SK-N-SH (cell line): ENCODE measurements at places on chromosomes 16 and 17. TPM values are rescaled to one million over a fixed set of nuclear protein-coding genes. Genes with fewer than 3 reads are reported as not detected.

The CRYBA1 gene
- not detected in 2 replicates for polyA plus RNA-seq

The PPM1E gene
- polyA plus RNA-seq, result 0.08 and 0.34 TPM in 2 replicates

The ACE gene
- polyA plus RNA-seq, result 6.3 and 12.1 TPM in 2 replicates

The CASKIN1 gene
- 1.4 and 1.7 TPM in 2 replicates for polyA plus RNA-seq

The DUXB gene
- polyA plus RNA-seq, result not detected in 2 replicates

The ALDOC gene
- polyA plus RNA-seq, result 10.1 and 10.3 TPM in 2 replicates

The EPOP gene
- polyA plus RNA-seq, result 2.7 and 3.1 TPM in 2 replicates

The MC1R gene
- 11.1 and 12.7 TPM in 2 replicates for polyA plus RNA-seq

The AARS1 gene
- polyA plus RNA-seq, result 70.5 and 77.3 TPM in 2 replicates

- H3K4me1 ChIP-seq, result no peaks in the 10 kb centered on the region
- no peak for DNase-seq
- H3K36me3 ChIP-seq, result no peaks in the 10 kb centered on the region
- no peak overlapping the region for H3K27ac ChIP-seq
Measured at GRCh38 chr17:70357190-70357589, 187.9 kb downstream of the KCNJ2 start.

DNA sequence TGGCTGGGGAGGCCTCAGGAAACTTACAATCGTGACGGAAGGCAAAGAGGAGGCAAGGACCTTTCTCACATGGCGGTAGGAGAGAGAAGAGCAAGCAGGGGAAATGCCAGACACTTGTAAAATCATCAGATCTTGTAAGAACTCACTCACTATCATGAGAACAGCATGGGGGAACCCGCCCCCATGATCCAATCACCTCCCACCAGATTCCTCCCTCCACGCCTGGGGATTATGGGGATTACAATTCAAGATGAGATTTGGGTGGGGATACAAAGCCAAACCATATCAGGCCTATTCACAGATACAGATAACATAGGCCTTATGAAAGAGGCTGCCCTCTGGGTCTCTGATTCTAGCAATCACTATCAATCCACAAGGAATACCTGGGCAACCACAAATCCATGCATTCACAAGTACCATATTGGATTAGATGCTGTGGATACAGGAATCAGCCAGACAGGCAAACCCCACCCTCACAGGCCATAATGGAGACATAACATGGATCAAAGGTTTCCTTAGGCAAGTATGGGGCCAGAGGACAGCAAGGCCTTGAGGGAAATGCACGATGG lies 284.9 kb downstream of the SOX9 start:
- DNase-seq, result no peak
- no peaks in the 10 kb centered on the region for H3K27me3 ChIP-seq
- peak overlapping the region; percentile 99 for H3K27ac ChIP-seq
- no peaks in the 10 kb centered on the region for H3K36me3 ChIP-seq
- peaks cover 47% of the 10 kb centered on the region for H3K4me1 ChIP-seq
- no peak overlapping the region for H3K4me3 ChIP-seq

GRCh38 chr17:57130708-57131461 lies 45.8 kb downstream of the AKAP1 start:
- H3K27ac ChIP-seq, result peak overlapping the region; percentile 50; the same call in 1 of the 2 replicates
- DNase-seq, result peak; percentile 98
- H3K27me3 ChIP-seq, result no peaks in the 10 kb centered on the region
- peaks cover 12% of the 10 kb centered on the region; the same call in 1 of the 2 replicates for H3K4me1 ChIP-seq
- H3K36me3 ChIP-seq, result no peaks in the 10 kb centered on the region

DNA sequence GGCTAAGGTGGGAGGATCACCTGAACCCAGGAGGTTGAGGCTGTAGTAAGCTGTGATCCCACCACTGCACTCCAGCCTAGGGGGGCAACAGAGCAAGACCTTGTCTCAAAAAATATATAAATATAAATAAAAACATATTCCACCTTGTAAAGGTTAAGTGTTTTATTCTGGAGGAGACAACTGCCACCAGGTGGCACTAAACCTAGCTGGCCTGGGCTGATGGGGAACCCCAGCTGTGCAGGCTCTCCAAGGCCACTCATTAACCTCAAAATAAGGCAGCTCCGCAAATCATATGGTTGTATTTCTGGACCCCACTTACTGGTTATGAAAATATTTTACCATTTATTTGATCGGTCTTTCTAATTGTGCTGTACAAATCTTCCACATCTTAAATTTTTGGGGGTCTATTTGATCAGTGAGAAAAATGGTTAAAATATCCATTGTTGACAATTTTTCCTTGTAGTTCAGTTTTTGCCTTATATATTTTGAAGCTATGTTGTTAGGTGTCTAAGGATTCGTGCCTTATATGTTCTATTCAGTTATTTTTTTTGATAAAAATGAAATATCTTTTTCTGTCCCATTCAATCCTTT lies 8.5 kb upstream of the ICAM2 start:
- peak; percentile 83 for DNase-seq
- no peaks in the 10 kb centered on the region for H3K4me1 ChIP-seq
- no peaks in the 10 kb centered on the region for H3K36me3 ChIP-seq
- no peak overlapping the region for H3K4me3 ChIP-seq

GRCh38 chr16:15498427-15499175 lies 64.2 kb downstream of the BMERB1 start:
- H3K27ac ChIP-seq, result no peak overlapping the region
- H3K4me3 ChIP-seq, result no peak overlapping the region
- DNase-seq, result no peak
- H3K27me3 ChIP-seq, result no peaks in the 10 kb centered on the region
- no peaks in the 10 kb centered on the region for H3K36me3 ChIP-seq

- H3K4me1 ChIP-seq, result peaks cover 6% of the 10 kb centered on the region; the same call in 1 of the 2 replicates
- no peak overlapping the region; the same call in 1 of the 2 replicates for H3K27ac ChIP-seq
- no peaks in the 10 kb centered on the region for H3K27me3 ChIP-seq
- H3K36me3 ChIP-seq, result no peaks in the 10 kb centered on the region
Measured at GRCh38 chr17:81487487-81488275, 24.9 kb downstream of the ACTG1 start.

DNA sequence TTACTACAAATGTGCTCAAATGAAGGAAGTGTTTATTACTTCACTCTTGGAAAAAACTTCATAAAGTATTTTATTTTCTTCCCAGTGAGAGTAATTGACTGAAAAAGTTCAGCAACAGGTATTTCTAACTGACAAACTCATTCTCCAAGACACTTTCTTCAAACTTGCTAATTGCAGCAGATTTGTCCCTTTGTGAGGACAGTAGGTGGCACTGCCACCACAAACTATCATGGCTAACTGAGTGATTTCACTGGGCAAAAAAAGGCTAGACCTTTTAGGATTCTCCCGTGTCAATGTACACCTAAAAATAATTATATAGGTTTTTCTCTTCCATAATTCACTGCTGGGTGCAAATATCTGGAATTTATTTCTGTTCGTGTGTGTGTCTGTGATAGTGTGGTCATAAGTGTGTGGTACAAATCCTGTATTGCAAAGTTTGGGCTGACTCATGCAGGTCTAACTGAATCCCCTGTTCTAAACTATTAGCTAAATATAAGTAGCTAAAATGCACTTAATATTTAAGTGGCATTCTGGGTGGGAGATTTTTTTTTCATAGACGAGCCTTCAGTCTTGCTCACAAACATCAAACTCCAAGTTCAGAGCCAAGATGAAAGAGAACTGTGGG lies 3.9 kb downstream of the HS3ST3A1 start:
- no peaks in the 10 kb centered on the region for H3K27me3 ChIP-seq
- 0 out of 2 replicates have a peak, but pooled peaks cover 3% of the 10 kb centered on the region for H3K4me1 ChIP-seq

GRCh38 chr17:79803997-79804855 lies 7.3 kb upstream of the CBX8 start:
- H3K4me1 ChIP-seq, result peaks cover 4% of the 10 kb centered on the region; the same call in 1 of the 2 replicates
- peak; percentile 45 for DNase-seq
- H3K27ac ChIP-seq, result no peak overlapping the region
- peaks cover 52% of the 10 kb centered on the region for H3K27me3 ChIP-seq
- H3K36me3 ChIP-seq, result no peaks in the 10 kb centered on the region
- H3K4me3 ChIP-seq, result no peak overlapping the region

- no peak overlapping the region for H3K27ac ChIP-seq
- peaks cover 14% of the 10 kb centered on the region; the same call in 1 of the 2 replicates for H3K4me1 ChIP-seq
- H3K27me3 ChIP-seq, result no peaks in the 10 kb centered on the region
- H3K36me3 ChIP-seq, result no peaks in the 10 kb centered on the region
- DNase-seq, result no peak
- H3K4me3 ChIP-seq, result no peak overlapping the region
Measured at GRCh38 chr17:45230410-45230786, 8.7 kb downstream of the FMNL1 start.

DNA sequence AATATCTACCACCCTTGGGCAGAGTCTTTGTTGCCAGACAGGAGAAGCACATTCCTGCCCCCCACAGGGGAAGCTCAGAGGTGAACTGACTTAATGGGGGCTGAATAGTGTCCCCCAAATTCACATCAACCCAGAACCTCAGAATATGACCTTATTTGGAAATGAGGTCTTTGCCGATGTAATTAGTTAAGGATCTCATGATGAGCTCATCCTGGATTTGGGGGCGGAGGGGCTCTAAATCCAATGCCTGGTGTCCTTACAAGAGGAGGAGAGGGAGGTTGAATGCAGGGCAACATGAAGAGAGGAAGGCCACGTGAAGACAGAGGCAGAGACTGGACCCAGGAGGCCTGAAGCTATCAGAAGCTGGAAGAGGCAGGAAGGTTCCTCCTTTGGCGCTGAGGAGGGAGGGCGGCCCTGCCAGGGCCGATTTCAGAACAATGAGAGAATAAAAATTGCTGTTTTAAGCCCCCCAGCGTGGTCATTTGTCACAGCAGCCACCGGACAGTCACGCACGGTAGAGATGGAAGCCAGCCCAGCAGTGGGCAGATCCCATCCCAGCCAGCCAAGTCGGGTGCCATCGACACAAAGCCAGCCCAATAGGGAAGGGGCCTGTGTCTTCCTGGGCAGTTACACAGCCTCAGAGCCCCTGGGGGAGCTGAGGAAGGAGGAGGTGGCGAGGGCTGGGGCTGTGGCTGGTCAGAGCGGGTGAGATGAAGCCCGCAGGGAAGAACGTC lies 21.3 kb downstream of the C16orf74 start:
- no peaks in the 10 kb centered on the region for H3K27me3 ChIP-seq
- no peak overlapping the region for H3K27ac ChIP-seq
- no peaks in the 10 kb centered on the region; the same call in 1 of the 2 replicates for H3K36me3 ChIP-seq
- no peak for DNase-seq

- peaks cover 25% of the 10 kb centered on the region for H3K4me1 ChIP-seq
- no peaks in the 10 kb centered on the region for H3K27me3 ChIP-seq
- H3K36me3 ChIP-seq, result no peaks in the 10 kb centered on the region
- DNase-seq, result peak; percentile 84
- peak overlapping the region; percentile 95 for H3K27ac ChIP-seq
- peak overlapping the region; percentile 44; the same call in 1 of the 2 replicates for H3K4me3 ChIP-seq
Measured at GRCh38 chr16:85370881-85371651, 242.1 kb upstream of the GSE1 start.

DNA sequence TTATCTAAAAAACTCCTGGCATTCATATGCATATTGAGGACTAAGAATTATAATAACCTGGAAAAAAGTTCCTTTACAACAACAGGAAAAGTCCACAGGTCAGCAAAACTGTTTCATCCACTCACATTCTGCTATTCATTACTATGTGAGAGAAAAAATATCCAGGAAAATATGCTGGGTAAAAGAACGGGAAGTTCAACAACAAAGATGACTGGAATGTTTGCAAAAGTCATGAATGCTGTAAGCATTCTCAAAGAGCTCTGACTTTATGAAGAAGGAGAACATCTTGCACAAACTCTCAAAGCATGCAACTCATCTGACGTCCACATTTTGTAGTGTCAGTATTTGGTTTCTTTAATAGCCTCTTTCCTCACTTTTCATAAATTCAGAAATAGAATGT lies 56.9 kb upstream of the ALDH3A1 start:
- H3K27me3 ChIP-seq, result no peaks in the 10 kb centered on the region
- H3K36me3 ChIP-seq, result peaks cover 46% of the 10 kb centered on the region
- H3K4me1 ChIP-seq, result no peaks in the 10 kb centered on the region
- H3K27ac ChIP-seq, result no peak overlapping the region
- H3K4me3 ChIP-seq, result no peak overlapping the region

GRCh38 chr16:73157861-73158260 lies 109.9 kb upstream of the ZFHX3 start:
- H3K27ac ChIP-seq, result no peak overlapping the region
- no peak for DNase-seq
- H3K27me3 ChIP-seq, result no peaks in the 10 kb centered on the region
- no peaks in the 10 kb centered on the region for H3K36me3 ChIP-seq
